WERI-Rb-1 (cell line): ENCODE measurements at places on chromosomes 16 and 17.
A peak's percentile ranks its signal among the peaks of the same experiment; 100 is the strongest.

DNA sequence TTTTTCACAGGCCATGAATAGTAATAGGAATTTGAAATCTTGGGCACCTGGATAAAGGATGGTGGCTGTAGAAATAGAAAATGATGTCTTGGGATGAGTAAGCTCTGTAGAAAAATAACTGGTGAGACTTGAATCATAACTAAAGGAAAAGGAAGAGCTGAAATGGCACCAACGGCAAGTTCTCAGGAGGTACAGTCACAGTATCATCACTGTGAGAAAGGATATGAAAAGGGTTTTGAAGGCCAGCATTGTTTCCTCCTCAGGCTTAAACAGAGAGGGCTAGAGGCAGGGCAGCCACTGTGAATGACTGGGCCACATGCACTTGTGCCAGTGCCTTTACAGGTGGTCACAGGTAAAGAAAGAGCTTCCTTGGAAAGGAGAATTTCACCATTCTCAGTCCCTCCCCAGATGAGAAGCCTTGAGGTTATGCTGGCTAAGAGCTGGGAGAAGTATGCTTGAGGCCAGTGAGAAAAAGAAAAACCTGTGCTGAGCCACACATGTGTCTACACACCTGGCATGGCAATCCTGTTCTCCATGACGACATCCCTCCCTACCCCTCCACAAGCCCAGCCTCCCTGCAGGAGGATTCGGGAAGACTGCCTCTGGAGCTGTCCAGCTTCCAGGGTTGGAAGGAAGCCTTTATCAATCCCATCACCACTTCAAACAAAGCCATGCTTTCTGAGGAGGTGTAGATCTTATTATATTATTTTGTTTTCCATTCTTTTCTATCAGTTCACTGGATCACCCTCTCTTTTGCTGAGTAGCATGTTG, 3.8 kb upstream of the ANKFN1 start:
- no peak for DNase-seq

DNA sequence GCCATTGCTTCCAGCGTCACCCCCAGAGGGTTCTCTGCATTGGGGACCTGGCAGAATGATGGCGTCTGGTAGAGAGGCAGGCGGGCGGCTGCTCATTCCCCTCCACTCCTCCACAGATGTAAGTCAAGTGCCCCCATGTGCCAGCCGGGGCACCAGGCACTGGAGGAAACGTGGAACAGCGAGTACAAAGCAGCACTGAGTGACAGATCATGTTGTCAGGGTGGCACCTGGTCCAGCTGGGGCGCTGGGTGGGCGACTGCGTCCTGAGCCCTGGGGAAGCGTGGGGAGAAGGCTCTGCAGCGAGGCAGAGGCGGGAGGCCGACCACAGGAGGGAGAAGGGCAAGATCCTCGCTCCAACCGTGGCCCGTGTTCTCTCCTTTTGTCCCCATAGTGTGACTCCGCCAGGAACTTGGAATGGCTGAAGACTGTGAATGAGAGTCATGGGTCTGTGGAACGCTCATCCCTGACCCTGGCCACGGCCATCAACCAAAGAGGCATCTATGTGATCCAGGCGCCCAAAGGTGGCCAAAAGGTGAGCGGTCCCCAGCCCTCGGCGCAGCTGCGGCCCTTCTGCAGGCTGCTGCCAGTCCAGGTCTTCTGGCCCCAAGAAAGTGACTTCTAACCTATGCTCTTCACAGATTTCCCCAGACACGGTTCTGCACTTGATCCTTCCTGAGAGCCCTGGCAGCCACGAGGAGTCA, 76.7 kb downstream of the RNF213 start:
- no peak for DNase-seq

- DNase-seq = no peak
Observed at GRCh38 chr17:3815122-3815521, 14.1 kb upstream of the ITGAE start.

DNA sequence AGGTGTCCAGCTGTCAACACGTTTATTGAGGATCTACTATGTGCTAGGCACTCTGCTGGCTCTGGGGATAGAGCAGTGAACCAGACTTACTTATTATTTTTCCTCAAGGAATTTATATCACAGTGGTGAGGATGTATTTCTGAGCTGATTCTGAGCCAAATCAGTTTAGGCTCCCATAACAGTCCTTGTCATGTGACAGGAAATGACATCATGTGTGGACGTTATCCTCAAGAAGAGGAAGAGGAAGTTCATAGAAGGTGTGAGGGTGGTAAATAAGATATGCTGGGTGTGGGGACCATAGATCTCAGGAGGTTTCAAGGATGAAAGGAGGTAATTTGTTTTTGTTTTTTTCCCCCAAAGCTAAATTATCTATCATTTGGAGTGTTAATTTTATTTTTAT, 873.5 kb upstream of the EEF2KMT start:
- no peak for DNase-seq

DNA sequence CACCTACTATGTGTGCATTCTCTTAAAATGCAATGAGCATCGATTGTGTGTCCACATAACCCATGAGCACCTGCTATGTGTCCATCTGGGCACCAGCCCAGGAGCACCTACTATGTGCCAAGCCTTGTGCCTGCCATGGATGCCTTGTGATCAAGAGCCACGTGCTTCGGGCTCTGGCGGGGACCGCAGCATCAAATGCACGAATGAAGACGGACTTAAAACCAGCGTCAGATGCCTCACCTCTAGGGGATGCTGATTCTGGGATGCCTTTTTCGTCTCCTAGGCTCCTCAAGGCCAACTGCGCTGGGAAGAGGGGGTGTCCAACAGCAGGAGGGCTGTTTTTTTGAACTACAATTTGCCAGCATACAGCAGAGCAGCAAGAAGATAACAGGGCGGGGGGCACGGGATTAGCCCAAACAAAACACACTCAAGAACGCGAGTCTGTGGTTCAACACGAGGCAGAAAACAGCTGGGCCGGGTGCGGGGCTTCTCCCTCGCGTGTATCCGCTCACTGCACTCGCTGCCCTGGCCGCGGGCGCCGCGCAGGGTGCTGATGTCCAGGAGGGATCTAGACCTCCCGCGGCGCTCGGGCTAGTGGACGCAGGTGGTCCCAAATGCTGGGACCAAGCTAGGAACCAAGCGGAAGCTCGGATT, 1.2 kb upstream of the GLIS2 start:
- no peak for DNase-seq

- no peak for DNase-seq
Observed at GRCh38 chr16:64589836-64590235, 532.0 kb downstream of the CDH11 start.

DNA sequence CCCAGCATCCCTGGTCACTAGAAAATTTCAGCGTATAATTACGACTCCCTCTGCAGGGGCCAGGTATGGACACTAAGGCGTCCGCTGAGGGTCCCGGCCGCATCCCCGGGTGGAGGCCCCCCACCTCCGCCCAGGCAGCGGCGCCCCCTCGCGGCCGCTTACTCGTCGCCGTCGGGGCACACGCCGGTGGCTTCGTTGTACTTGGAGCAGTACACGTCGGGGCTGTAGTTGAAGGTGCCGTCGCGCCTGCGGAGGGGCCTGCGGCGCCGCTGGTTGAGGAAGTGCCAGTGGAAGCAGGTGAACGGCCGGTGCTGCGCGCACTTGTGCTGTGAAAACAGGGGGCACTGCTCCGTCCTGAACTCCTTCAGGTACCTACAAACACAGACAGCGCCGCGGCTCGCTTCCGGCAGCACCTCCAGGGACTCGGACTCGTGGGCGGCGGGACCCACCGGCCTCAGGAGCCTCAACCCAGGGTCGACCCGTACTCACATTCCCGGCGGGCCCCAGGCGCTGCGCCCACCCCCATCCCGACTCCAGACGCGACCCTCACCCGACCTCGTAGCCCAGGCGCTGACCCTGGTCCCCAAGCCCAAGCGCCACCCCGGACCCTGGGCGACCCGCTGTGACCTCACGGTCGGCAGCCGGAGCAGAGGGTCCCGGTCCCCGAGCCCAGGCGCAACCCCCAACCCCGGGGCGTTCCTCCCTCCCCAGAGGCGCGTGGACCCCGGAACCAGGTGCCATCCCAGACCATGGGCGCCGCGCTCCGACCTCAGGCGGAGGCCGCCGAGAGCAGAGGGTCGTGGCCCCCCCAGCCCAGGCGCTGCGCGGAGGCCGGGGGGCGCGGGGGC, 596 bp downstream of the UNKL start:
- peak; percentile 68 for DNase-seq
